ENCODE measurements at places on chromosomes 4 and X.

DNA sequence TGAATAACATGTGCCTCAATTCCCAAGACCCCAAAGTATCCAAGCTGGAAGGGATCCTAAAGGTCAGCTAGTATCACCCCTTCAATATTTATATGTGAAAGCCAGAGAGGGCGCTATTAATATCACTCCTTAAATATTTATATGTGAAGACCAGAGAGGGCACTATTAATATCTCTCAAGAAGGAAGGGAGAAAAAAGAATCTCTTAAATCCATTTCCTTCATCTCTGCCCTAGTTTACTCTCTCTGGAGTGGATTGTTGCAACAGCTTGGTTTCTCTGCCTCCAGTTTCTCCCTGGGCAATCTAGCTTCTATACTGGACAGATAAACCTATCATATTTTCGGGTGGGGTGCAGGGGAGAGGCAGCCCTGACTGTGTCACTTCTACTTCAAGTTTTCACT, 31.6 kb upstream of the MSN start:
- no peak for DNase-seq

DNA sequence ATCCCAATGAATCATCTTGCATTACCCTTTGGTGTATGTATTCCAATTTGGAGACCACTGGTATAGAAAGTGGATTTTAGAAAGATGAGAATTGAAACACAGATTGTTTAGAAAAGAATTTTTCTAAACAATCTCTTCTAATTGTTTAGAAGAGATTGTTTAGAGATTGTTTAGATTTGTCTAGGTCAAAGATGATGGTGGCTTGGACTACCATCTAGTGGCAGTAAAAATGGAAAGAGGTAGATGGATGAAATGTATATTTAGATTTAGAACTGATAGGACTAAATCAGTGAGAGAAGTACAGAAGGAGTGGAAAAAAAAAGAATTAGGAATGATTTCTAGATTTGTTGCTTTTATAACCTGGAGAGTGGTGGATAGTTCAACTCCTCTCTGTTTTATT, 70.6 kb downstream of the ARSJ start:
- DNase-seq = peak; percentile 3

- DNase-seq = no peak
Measured at GRCh38 chr4:169309326-169309967, 38.7 kb upstream of the SH3RF1 start.

DNA sequence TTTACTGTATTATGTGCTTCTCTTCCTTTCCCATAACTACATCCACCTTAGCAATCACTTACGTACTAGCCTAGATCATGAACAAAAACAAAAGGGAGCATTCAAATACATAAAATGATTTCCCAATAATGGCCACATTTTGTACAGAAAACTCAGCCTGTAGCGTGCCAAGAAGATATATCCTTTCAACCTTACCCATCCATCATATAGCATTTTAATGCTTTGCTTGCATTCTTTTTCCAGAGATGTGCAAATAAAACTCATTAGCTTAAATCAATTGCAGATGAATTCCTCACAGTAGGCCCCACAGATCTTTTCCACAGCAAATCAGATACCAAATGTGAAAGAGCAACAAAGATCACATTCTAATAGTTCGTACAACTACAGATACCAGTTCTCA, 20.8 kb downstream of the GRSF1 start:
- DNase-seq = no peak

GRCh38 chrX:153794897-153795816, 689 bp downstream of the SSR4 start:
- DNase-seq = peak; percentile 46

GRCh38 chr4:22071749-22072148, 123.2 kb upstream of the KCNIP4 start:
- DNase-seq = no peak

- no peak for DNase-seq
Measured at GRCh38 chr4:110533940-110534339, 58.0 kb downstream of the ENPEP start.

DNA sequence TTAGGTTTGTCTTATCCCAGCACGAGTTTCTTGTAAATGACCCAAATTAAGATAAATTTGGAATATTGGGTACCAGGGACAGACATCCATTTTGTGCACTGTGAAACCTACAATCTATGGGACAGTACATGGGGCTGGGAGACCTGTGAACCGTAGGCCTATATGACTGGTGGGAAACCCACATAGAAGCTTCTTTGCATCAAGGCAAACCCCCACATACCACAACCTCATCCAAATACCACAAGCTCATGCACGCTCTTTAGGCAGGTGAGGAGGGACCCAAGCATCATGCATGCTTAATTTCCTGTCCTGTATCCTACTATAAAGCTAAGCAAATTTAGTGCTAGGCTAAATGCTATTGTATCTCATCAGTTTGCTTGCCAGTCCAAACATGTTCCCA, 47.8 kb downstream of the NIPAL1 start:
- no peak for DNase-seq

DNA sequence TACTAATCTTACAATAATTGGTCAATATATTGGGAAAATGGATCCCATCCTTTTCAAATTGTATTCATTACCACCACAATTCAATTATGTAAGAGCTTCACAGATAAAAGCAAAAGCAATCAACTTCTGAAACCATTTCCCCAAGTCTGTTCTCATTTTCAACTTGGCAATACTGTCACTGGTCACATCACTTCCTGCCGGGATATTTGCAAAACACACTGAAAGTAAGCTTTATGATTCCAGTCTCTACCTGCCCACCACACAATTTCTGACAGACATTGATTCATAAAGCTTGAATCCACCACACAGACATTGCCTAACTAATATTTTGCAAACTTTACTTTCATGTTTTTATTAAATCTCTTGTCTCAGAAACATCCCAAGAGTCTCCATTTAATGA, 53.6 kb downstream of the LIN54 start:
- DNase-seq = no peak
